ENCODE measurements at places on chromosomes 16 and 17. TPM values are rescaled to one million over a fixed set of nuclear protein-coding genes. Genes with fewer than 3 reads are reported as not detected.

The ZFPM1 gene
- total RNA-seq = 2.5 TPM

The ARSG gene
- 1.8 TPM for total RNA-seq

The AANAT gene
- not detected for total RNA-seq

The TMC6 gene
- 10.5 TPM for total RNA-seq

The KRTAP2-3 gene
- total RNA-seq = not detected

DNA sequence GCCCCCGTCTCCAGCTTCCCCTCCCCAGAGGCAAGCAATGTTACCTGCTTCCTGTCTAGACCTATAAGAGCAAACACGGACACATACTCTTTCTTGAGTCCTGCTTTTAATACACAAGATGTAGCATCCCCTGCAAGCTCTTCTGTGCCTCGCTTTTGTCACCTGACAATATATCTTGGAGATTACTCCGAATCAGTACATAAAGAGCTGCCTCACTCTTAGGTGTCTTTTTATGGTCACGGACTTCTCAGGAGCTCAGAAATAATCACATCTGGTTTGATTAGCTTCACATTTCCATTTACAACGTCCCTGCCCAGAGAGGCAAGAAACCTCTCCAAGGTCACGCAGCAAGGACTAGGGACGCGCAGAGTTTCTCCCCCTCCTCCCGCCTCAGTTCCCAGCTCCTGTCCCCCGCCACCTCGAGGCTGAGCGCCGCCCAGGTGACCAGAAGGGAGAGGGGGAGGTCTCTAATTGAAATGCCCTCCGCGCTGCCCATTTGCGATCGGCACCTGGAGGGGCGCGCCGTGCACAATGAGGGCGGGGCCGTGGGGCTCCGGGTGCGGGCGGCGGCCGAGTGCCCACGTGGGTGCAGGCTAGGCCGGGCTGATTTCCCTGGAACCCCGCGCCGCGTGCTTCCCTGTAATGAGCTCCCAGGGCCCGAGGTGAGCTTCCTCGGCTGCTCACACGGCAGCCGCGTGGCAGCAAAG, 13.8 kb upstream of the SEZ6 start:
- no peaks in the 10 kb centered on the region for H3K36me3 ChIP-seq
- H3K4me1 ChIP-seq = peaks cover 6% of the 10 kb centered on the region
- DNase-seq = no peak
- H3K27me3 ChIP-seq = peaks cover 23% of the 10 kb centered on the region
- H3K27ac ChIP-seq = no peak overlapping the region

GRCh38 chr17:14289162-14289561, 11.7 kb upstream of the HS3ST3B1 start:
- no peaks in the 10 kb centered on the region for H3K27me3 ChIP-seq
- no peaks in the 10 kb centered on the region for H3K4me1 ChIP-seq
- no peak overlapping the region for H3K27ac ChIP-seq
- no peak for DNase-seq
- no peaks in the 10 kb centered on the region for H3K36me3 ChIP-seq

- H3K27me3 ChIP-seq = no peaks in the 10 kb centered on the region
- peaks cover 10% of the 10 kb centered on the region for H3K4me1 ChIP-seq
- DNase-seq = no peak
- H3K4me3 ChIP-seq = no peak overlapping the region
- H3K36me3 ChIP-seq = no peaks in the 10 kb centered on the region
Observed at GRCh38 chr16:72768591-72768990, 279.3 kb downstream of the ZFHX3 start.

GRCh38 chr17:38715216-38715943, 10.3 kb downstream of the MLLT6 start:
- peaks cover 55% of the 10 kb centered on the region for H3K36me3 ChIP-seq
- no peak for DNase-seq
- no peaks in the 10 kb centered on the region for H3K27me3 ChIP-seq
- H3K4me3 ChIP-seq = no peak overlapping the region
- no peak overlapping the region for H3K27ac ChIP-seq

- H3K27ac ChIP-seq = peak within 1 kb of the TSS; percentile 73
- H3K4me3 ChIP-seq = no peak within 1 kb of the TSS
- no peak for DNase-seq
- H3K4me1 ChIP-seq = peaks cover 34% of the 10 kb centered on the region
- no peaks in the 10 kb centered on the region for H3K36me3 ChIP-seq
Observed at GRCh38 chr17:44915321-44915726, at the start of gene GFAP. Gene GFAP, minus strand, starts transcription at chr17:44915500. Its CDS starts 14 bp downstream, at chr17:44915486.

DNA sequence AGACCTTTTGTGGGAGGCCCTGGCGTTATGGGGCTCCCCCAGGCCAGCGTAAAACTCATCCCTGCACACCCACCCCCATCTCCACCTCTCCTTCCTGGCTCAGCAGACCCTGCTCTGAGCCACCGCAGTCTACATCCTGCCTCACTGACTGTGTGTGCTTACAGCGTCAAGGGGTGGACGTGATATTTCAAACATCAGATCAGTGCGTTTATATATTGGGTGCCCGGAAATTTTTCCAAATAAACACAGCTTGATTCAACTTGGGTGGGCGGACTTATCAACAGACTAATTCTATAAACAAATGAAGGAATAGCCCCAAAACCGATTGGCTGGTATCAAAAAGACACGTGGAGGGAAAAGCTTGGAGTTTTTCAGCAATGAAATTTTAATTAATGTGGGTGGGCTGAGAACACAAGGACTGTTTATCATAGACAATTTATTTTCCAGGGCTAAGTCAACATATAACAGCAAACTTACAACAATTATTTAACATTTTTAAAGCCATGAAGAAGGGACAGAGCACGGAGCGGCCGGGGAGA, at the start of gene FOXL1:
Gene FOXL1, plus strand, starts transcription at position 489 of the 539 bp plus-strand sequence. CDS start 175 bp downstream, outside the sequence.
- H3K27ac ChIP-seq = peak within 1 kb of the TSS; percentile 39
- H3K4me1 ChIP-seq = peaks cover 16% of the 10 kb centered on the region
- DNase-seq = no peak
- H3K36me3 ChIP-seq = no peaks in the 10 kb centered on the region

- no peak overlapping the region for H3K4me3 ChIP-seq
- no peaks in the 10 kb centered on the region for H3K4me1 ChIP-seq
- DNase-seq = peak; percentile 9
- H3K27ac ChIP-seq = no peak overlapping the region
Observed at GRCh38 chr16:86707171-86707570, 128.8 kb downstream of the FOXL1 start.

DNA sequence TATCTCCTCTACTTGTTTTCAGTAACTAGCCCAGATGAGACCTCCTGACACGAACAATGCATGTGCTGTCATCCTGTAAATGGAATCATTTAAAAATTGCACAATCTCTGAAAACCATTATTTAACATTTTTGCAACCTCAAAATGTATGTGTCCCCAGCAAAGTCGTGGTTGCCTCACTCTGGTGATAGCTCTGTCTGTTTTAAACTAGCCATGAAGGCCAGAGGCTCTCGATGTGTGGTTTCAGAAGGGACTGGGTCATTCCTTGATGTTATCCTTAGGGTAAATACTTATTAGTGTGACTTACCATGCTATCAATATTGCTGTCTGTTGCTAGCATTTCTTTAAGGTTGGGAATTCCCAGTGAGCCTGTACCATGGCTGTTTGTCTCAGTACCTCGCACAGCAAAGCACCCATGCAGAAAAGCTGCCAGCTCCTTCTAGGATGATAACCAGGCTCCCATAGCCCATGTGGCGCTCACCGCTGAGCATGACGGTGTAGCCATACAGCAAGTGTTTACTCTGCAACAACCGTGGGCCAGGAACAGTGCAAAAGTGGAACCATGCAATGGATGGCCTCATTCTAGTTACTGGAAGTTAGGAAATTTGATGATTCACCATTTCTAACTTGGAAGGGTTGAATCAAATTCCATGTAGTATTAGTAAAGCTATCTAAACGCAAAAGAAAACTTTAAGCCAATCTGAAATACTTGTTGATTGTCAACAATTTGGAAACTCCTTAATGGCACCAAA, 2.9 kb upstream of the PGS1 start:
- H3K27ac ChIP-seq = no peak overlapping the region
- DNase-seq = peak; percentile 87
- H3K36me3 ChIP-seq = no peaks in the 10 kb centered on the region

DNA sequence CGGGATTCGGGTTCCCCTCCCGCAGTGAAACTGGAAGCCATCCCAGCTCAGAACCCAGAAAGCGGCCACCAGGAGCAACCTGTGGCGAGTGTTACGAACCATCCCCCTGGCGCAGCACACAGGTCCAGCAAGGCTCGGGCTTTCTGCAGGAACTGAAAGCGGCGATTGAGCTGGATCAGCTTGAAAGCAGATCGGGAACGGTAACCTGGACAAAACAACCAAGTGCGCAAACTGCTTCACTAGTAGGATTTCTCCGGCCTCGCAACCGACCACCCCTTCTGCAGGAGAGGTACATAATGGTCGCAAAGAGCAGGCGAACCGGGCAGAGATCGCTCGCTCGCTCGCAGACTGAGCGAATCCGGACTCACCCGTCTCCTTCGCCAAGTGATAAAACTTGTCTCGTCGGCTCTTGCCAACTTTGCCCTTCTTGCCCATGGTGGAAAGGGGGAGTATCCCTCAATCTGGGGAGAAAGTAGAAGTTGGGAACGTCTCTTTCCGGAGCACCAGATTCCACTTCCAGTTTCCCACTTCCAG, 696 bp upstream of the PSMC5 start:
- no peak for DNase-seq
- peak overlapping the region; percentile 53 for H3K4me3 ChIP-seq
- H3K4me1 ChIP-seq = peaks cover 29% of the 10 kb centered on the region
- no peaks in the 10 kb centered on the region for H3K27me3 ChIP-seq
- peak overlapping the region; percentile 82 for H3K27ac ChIP-seq

Data from sigmoid colon (tissue), 7 donors.